Colonic mucosa (tissue), 4 donors: ENCODE measurements at places on chromosomes 13 and 19. TPM values are rescaled to one million over a fixed set of nuclear protein-coding genes. Genes with fewer than 3 reads are reported as not detected.

DNA sequence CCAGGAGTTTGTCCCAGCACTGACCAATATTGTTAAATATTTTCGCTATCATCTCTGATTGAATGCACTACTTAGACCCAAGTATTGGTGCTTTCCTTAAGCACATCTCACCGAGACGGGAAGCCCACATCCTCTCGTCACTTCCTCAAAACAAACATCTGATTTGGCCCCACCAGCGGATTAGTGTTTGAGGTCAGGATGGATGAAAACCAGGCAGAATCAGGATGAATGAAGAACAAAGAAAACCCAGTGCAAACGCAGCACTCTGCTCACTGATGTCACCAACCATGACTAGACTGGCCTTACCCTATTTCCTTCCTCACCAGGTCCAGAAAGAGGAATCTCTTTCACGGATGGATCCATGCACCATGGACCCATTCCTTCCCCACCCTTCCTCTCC, 6.0 kb downstream of the PLAUR start:
- no peaks in the 10 kb centered on the region for H3K27me3 ChIP-seq
- H3K36me3 ChIP-seq = no peaks in the 10 kb centered on the region
- peaks cover 3% of the 10 kb centered on the region for H3K4me1 ChIP-seq
- DNase-seq = no peak
- no peak overlapping the region for H3K27ac ChIP-seq
- H3K4me3 ChIP-seq = no peak overlapping the region

- DNase-seq = no peak
- no peak overlapping the region for H3K27ac ChIP-seq
- no peaks in the 10 kb centered on the region for H3K27me3 ChIP-seq
- peak overlapping the region; percentile 30 for H3K4me3 ChIP-seq
- no peaks in the 10 kb centered on the region for H3K36me3 ChIP-seq
These were observed 16.9 kb downstream of the MCF2L start for GRCh38 chr13:112985803-112986408.

GRCh38 chr19:30541575-30541974, 169.4 kb downstream of the ZNF536 start:
- no peak overlapping the region for H3K27ac ChIP-seq
- no peaks in the 10 kb centered on the region for H3K27me3 ChIP-seq
- H3K4me1 ChIP-seq = no peaks in the 10 kb centered on the region

The MUC16 gene
- not detected for total RNA-seq

- peaks cover 9% of the 10 kb centered on the region for H3K4me1 ChIP-seq
- no peaks in the 10 kb centered on the region for H3K36me3 ChIP-seq
These were observed 5.1 kb downstream of the DNMT1 start for GRCh38 chr19:10189616-10190015.

The ETV2 gene
- 1.9 TPM for total RNA-seq

The ZNF296 gene
- 3.4 TPM for total RNA-seq

The GARIN5A gene
- 2.1 TPM for total RNA-seq

GRCh38 chr19:17538684-17539237, 16.7 kb upstream of the COLGALT1 start:
- no peaks in the 10 kb centered on the region for H3K27me3 ChIP-seq
- peak overlapping the region; percentile 27 for H3K27ac ChIP-seq
- no peak for DNase-seq
- peaks cover 8% of the 10 kb centered on the region for H3K4me1 ChIP-seq
- H3K36me3 ChIP-seq = no peaks in the 10 kb centered on the region
- peak overlapping the region; percentile 39 for H3K4me3 ChIP-seq

DNA sequence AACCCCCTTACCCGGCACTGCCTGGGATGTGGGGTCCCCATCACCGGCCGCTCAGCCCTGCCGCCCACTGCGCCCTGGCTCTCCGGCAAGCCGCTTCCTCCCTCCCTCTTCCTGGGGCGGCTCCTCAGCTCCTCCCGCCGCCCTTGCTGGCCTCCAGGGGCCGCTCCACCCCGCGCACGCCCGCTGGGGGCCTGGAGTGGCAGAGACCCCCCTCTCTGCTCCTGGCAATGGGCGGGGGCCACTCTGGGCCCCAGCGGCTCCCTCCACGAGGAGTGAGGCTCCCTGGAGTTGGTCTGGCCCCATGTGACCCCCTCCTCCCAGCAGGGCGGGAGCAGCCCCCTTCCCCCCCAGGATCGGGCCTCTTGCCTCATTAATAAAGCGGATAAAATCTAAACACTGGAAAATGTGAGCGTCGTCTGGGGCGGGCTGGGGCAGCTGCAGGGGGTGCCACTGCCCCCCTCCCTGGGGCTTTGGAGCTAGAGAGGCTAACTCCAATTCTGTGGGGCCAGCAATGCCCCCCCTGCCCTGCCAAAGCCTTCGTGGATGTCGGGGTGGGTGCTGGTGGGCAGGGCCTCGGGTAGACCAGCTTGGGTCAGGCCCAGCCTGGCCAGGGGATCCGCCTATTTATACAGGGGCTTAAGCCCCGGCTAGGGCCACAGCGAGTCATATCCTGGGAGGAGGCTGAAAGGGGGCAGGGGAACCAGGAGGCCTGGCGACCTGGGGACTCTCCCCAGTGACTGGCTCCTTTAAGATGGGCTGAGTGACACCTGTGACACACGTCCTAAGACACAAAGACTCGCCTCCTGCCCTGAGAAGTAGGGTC, at the start of gene PTGER1:
Gene PTGER1, minus strand, starts transcription at position 104 of the 823 bp plus-strand sequence. CDS start 1,034 bp downstream, outside the sequence.
- peaks cover 6% of the 10 kb centered on the region for H3K36me3 ChIP-seq
- DNase-seq = peak; percentile 42
- H3K4me3 ChIP-seq = no peak within 1 kb of the TSS
- peaks cover 27% of the 10 kb centered on the region for H3K27me3 ChIP-seq
- H3K27ac ChIP-seq = no peak within 1 kb of the TSS

- H3K4me1 ChIP-seq = peaks cover 25% of the 10 kb centered on the region
- no peaks in the 10 kb centered on the region for H3K27me3 ChIP-seq
- H3K4me3 ChIP-seq = no peak overlapping the region
- DNase-seq = no peak
These were observed 4.6 kb downstream of the STK11 start for GRCh38 chr19:1210227-1210538.

DNA sequence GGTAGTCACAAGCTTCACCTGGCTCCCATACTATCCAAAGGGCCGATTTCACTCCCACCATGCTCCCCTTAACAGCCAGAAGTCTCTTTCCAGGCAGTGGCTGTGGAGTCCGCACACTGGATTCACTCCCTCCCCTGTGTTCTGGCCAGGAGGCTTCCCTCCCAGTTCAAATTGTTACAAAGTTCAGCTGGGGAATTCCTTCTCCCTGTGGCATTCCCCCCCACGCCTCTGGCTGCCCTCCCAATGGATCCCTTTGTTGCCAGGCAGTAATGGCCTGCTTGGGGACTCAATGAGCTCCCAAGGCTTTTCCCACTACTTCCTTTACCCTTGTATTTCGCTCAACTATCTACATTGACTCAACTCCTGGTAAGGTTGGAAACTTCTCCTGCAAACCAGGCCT, 1921.4 kb upstream of the PCDH20 start:
- DNase-seq = no peak
- no peaks in the 10 kb centered on the region for H3K36me3 ChIP-seq
- no peaks in the 10 kb centered on the region for H3K4me1 ChIP-seq
- no peak overlapping the region for H3K4me3 ChIP-seq
- H3K27me3 ChIP-seq = no peaks in the 10 kb centered on the region
- no peak overlapping the region for H3K27ac ChIP-seq

DNA sequence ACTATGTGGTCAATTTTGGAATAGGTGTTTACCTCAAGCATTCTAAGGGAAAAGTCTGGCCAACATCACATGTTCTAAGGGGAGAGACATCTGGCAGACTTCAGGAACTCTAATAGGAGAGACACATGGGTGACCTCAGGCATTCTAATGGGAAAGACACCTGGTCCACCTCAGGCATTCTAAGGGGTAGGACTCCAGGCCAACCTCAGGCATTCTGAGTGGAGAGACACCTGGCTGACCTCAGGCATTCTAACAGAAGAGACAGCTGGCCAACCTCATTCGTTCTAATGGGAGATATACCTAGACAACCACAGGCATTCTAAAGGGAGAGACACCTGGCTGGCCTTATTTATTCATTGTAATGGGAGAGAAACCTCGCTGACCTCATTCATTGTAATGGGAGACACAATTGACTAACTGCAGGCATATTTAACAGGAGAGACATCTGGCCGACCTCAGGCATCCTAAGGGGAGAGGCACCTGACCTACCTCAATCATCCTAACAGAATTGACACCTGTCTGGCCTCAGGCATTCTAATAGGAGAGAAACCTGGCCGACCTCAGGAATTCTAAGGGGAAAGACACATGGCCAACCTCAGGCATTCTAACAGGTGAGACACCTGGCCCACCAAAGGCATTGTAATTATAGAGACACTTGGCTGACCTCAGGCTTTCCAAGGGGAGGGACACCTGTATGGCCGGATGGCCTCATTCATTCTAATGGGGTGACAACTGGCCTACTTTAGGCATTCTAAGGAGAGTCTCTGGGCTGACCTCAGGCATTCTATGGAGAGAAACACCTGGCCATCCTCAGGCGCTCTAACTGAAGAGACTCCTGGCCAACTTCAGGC, 1346.8 kb downstream of the UQCRFS1 start:
- no peak for DNase-seq
- H3K36me3 ChIP-seq = no peaks in the 10 kb centered on the region
- no peak overlapping the region for H3K4me3 ChIP-seq
- H3K27me3 ChIP-seq = no peaks in the 10 kb centered on the region
- no peaks in the 10 kb centered on the region for H3K4me1 ChIP-seq

DNA sequence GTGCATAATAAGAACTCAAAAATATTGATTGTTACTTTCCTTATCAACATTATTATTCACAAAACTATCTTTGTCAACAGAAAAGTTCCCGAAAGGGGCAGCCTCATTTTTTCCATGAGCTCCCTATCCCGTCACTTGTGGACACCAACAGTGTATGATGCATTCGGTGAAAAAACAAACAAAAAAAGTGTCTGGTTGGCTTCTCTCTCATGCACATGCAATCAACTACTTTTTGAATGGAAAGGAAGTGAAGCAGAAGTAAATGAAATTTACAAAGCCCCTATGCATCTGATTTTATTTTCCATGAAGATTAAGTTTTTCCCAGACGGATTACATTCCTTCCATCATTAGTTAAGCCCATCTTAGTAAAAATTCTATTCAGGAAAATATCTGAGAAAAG, 526.9 kb downstream of the RFC3 start:
- H3K27ac ChIP-seq = no peak overlapping the region
- H3K36me3 ChIP-seq = no peaks in the 10 kb centered on the region
- H3K4me3 ChIP-seq = no peak overlapping the region
- H3K4me1 ChIP-seq = no peaks in the 10 kb centered on the region
- DNase-seq = no peak

GRCh38 chr19:10290357-10290875, 664 bp downstream of the ICAM5 start:
- H3K36me3 ChIP-seq = no peaks in the 10 kb centered on the region
- H3K27me3 ChIP-seq = peaks cover 76% of the 10 kb centered on the region
- H3K4me1 ChIP-seq = peaks cover 45% of the 10 kb centered on the region
- H3K4me3 ChIP-seq = no peak overlapping the region
- no peak for DNase-seq
- no peak overlapping the region for H3K27ac ChIP-seq

- no peaks in the 10 kb centered on the region for H3K27me3 ChIP-seq
- no peaks in the 10 kb centered on the region for H3K36me3 ChIP-seq
- H3K4me1 ChIP-seq = no peaks in the 10 kb centered on the region
- no peak for DNase-seq
- no peak overlapping the region for H3K27ac ChIP-seq
These were observed 59.6 kb downstream of the RBM26 start for GRCh38 chr13:79346300-79346914.

DNA sequence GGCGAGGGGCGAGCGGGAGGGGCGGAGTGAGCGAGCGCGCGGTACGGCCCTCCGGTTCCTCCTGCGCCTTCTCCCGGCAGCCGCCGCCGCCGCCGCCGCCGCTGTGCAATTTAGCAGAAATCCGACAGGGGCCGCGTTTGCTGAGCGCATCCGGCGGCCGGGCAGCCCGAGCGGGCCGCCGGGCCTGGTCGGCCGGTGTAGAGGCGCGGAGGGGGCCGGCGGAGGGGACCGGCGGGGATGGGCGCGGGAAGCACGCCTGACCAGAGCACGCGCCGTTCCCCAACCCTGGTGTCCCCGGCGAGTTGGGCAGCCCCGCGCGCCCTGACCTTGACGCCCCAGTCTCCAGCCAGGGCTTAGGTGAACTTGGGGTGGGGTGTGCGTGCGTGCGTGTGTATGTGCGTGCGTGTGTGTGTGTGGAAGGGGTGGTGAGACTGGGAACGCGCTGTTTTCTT, 144.5 kb upstream of the ZNF536 start:
- peak; percentile 67 for DNase-seq
- no peaks in the 10 kb centered on the region for H3K36me3 ChIP-seq
- peak overlapping the region; percentile 45 for H3K4me3 ChIP-seq
- H3K27me3 ChIP-seq = peaks cover 67% of the 10 kb centered on the region
- no peak overlapping the region for H3K27ac ChIP-seq

GRCh38 chr19:41541990-41542584, 33.9 kb upstream of the CEACAM21 start:
- peak; percentile 76 for DNase-seq
- H3K4me1 ChIP-seq = no peaks in the 10 kb centered on the region
- no peaks in the 10 kb centered on the region for H3K27me3 ChIP-seq
- no peak overlapping the region for H3K4me3 ChIP-seq
- H3K27ac ChIP-seq = no peak overlapping the region

DNA sequence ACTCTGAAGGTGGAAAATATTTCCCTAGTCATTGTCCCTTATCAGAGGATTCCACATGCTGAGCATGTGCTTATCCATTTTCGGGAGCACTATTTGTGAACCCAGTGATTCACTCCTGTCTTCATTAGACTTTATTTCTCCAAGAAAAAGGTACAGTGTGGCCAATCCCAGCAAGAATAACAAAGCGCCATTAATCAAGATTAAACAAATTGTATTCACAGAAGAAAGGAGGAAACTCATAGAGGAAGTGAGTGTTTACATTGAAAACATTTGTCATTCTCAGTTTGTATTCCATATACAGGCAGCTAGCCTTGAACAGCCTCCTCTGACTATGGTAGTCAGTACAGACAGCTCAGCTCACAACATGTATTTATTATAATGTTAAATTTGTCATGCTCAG, 1669.9 kb upstream of the SPRY2 start:
- H3K36me3 ChIP-seq = no peaks in the 10 kb centered on the region
- H3K27me3 ChIP-seq = no peaks in the 10 kb centered on the region
- H3K4me1 ChIP-seq = no peaks in the 10 kb centered on the region
- DNase-seq = no peak
- H3K4me3 ChIP-seq = no peak overlapping the region

The NDUFA3 gene
- 138 TPM for total RNA-seq

DNA sequence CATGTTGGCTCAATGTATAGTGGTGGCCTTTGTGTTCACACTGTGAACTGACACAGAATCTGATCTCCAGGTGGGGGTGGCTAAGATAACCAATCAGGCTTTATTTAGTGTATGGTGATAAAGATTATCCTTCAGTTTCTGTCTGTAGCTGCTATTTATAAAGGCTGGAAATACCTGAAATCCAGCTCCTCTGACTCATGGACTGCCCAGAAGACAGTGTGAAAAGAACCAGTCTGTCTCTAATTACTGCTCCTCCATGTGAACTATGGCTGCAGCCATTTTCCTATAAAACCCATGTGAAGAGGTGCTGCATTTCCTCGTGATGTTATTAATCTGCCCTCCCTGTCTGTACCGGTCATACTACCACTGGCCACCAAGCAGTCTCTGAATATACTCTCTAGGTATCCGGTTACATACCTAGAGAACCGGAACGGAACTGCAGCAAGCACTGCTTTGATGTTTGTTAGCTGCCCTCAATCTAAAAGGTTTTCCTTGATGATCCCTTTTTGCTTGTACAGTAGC, 238.0 kb downstream of the LHFPL6 start:
- H3K4me3 ChIP-seq = no peak overlapping the region
- H3K27ac ChIP-seq = no peak overlapping the region
- DNase-seq = no peak
- H3K4me1 ChIP-seq = no peaks in the 10 kb centered on the region
